ENCODE measurements at places on chromosomes 6 and 20. TPM values are rescaled to one million over a fixed set of nuclear protein-coding genes. Genes with fewer than 3 reads are reported as not detected.

The SUPT3H gene
- total RNA-seq, result 4.2 TPM

The BCAS1 gene
- total RNA-seq, result under 0.01 TPM

- peaks cover 35% of the 10 kb centered on the region for H3K4me1 ChIP-seq
- H3K27ac ChIP-seq, result peak overlapping the region; percentile 79
- no peaks in the 10 kb centered on the region for H3K36me3 ChIP-seq
- H3K27me3 ChIP-seq, result no peaks in the 10 kb centered on the region
These were observed 113.2 kb downstream of the TMEM170B start for GRCh38 chr6:11650711-11651110.

GRCh38 chr6:102742754-102743356, 1349.3 kb downstream of the GRIK2 start:
- no peaks in the 10 kb centered on the region for H3K27me3 ChIP-seq
- DNase-seq, result no peak
- no peak overlapping the region for H3K4me3 ChIP-seq
- no peaks in the 10 kb centered on the region for H3K36me3 ChIP-seq

DNA sequence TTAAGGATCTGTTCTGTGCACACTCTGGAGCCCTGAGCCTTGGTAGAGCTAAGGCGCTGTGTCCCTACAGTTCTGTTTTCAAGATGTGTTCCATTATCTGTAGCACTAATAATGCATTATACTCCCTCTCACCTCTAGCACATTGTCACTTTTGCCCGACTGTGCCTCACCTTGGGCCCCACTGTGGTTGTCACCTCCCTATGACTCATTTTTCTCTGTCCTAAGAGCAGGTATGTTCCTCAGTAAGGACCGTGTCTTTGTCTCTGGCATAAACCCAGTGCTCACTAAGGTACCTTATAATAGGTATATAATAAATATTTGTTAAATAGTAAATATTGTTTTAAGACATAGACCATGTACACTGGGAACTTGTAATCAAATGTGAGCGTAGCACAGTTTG, 942.5 kb upstream of the CITED2 start:
- DNase-seq, result no peak
- peaks cover 7% of the 10 kb centered on the region for H3K4me1 ChIP-seq
- no peak overlapping the region for H3K27ac ChIP-seq

DNA sequence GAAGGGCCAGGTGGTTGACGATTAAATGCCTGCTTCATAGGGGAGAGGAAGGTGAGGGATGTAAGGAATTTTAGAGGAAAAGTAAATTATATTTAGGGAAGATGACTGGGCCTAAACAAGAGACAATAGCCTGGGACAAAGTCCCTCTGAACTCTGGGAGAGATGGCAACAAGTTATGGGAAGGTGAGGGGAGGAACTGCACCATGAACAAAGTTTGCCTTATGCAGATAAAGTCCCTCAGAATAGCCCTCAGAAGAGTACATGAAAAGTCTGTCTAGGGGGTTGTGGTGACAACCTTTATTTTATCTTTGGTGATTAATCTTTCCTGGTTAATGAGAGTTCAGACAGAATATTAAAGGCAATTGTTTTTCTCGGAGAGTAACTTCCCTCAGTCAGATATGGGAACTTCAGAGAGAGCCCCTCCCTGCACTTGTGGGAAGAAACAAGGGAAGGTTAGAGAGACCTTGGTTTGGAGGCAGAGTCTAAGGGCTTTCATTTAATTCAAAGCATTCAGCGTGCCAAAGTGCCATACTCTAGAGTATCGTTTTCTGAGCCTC, 27.1 kb upstream of the FAM217A start:
- DNase-seq, result no peak
- H3K27ac ChIP-seq, result no peak overlapping the region
- H3K27me3 ChIP-seq, result peaks cover 19% of the 10 kb centered on the region
- H3K36me3 ChIP-seq, result no peaks in the 10 kb centered on the region
- no peak overlapping the region for H3K4me3 ChIP-seq
- H3K4me1 ChIP-seq, result no peaks in the 10 kb centered on the region

DNA sequence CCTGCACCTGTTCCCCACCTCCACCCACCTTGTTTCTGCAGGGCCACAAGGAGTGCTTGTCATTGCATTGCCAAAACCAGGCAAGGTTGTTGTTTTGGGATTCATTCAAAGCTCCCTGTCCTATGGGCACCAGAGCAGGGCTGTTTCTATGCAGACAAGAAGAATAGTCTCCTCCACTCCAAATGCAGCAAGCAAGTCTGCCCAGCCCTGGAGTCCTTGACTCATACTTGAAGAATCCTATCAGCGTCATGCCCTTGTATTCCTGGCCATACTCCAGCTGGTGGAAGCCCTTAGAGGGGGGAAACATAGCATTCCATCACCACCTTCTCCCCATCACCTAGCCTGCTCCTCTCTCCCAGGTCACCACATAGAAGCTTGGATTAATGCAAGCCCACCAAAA, 145.3 kb upstream of the ECI2 start:
- H3K4me1 ChIP-seq, result peaks cover 5% of the 10 kb centered on the region
- no peak overlapping the region for H3K4me3 ChIP-seq
- peak; percentile 91 for DNase-seq
- no peaks in the 10 kb centered on the region for H3K36me3 ChIP-seq

GRCh38 chr20:24942679-24943078, 6.4 kb upstream of the CST7 start:
- no peak overlapping the region for H3K27ac ChIP-seq
- H3K4me3 ChIP-seq, result no peak overlapping the region
- no peak for DNase-seq
- peaks cover 2% of the 10 kb centered on the region for H3K27me3 ChIP-seq

GRCh38 chr6:16400248-16400760, 161.9 kb downstream of the GMPR start:
- H3K4me1 ChIP-seq, result peaks cover 45% of the 10 kb centered on the region
- peaks cover 3% of the 10 kb centered on the region for H3K36me3 ChIP-seq
- no peak for DNase-seq
- no peak overlapping the region for H3K27ac ChIP-seq

- H3K4me3 ChIP-seq, result no peak overlapping the region
- H3K36me3 ChIP-seq, result no peaks in the 10 kb centered on the region
- no peaks in the 10 kb centered on the region for H3K27me3 ChIP-seq
These were observed 484.2 kb upstream of the MANEA start for GRCh38 chr6:95093154-95093553.

DNA sequence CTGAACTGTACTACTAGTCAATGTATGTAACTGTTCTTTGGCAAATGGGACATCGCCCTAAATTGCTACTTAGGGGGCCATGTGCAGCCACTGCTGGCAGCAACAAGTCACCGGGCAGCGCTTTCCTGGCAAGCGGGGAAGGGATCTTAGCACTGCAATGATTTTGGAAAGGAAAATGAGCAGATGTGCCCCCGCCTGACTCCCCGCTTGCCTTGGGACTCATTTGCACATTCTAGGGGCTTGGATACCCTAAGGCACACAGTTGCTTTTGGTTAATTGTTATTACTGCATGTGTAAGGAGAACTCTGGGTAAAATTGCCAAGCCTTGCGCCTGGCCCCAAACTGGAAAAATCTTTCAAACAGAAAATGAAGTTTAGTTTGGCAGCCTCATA, 32.2 kb downstream of the CD83 start:
- H3K27ac ChIP-seq, result no peak overlapping the region
